Activated T-cell treated with anti-CD3 and anti-CD28 coated beads, Interleukin-2, amount 50 U/mL, for 1 hour (primary cell): ENCODE measurements at places on chromosomes 2 and 18.

DNA sequence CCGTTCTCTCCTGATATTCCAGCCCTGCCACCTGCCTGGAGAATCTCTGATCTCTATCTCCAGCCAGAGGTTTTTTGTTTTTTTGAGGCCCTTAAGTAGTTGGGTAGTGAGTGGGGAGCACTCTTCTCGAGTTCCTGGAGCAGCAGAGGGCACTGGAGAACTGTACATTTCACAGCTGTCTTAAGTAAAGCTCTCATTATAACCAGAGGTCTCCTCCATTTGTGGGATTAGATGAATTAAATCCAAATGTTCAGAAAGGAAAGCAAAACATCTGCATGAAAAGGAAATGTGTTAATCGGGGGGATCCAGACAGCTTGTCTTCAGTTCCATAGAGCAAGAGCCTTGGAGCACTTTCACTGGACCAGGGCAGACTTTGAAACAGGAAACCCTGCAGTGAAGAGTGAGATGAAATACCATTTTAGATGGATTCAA, 32.8 kb downstream of the AOX1 start:
- DNase-seq: no peak

GRCh38 chr2:18425210-18425703, 135.2 kb downstream of the RDH14 start:
- DNase-seq: no peak

GRCh38 chr2:195022508-195022830, 634.6 kb upstream of the SLC39A10 start:
- DNase-seq: no peak

DNA sequence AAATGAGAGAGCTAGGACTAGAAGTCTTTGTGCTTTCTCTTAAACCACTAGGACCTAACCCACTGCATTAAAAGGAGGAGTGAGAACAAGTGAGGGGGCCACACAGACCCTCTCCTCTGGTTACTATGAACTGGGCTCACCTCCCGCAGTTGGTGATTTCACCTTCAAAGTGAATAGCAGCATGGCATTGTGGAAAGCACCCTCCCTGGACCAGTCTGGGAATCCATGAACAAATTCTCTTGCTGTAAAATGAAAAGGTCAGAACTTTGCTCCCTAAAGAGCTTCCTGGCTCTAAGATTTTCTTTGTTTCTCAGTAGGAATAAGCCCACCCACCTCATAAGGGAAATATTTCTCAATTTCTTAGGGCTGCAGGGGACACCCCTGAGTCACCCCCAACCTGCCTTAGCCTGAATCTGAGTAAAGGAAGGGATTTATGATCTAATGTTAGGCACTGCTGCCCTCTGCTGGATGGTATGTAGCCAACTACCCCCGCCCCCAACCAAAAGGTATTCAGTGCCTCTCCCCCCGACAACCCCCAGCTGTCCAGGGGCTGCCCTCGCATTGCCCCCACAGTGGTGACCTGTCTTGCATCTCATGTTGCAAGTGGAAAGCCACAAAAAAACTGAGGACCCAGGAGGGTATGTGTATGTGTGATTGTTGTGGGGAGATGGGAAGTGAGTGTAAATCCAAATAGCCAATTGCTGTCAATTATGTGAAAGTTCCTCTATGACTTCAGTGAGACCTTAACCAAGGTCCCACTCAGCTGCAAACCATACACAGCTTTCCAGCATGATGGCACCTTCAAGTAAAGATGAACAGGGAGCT, 230.9 kb upstream of the SLC14A2 start:
- peak; percentile 20 for DNase-seq
